ENCODE measurements at places on chromosomes 12 and 14.

DNA sequence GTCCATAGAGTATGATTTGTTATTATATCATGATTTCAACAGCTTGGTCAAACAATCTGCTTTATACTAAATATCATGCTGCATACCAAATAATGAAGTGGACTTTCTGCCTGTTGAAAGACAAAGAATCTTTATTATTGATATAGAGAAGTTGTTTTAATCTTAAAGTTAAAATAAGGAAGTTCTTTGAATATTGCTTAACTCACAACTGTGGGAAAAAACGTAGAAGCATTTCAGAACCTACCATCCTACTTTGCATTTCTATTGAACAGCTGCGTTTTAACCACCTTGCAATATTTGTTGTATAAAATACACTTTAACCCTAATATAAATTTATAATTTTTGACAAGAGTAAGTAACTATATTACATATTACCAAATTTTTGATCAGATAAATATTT, 22.9 kb upstream of the ARL1 start:
- no peak for DNase-seq

DNA sequence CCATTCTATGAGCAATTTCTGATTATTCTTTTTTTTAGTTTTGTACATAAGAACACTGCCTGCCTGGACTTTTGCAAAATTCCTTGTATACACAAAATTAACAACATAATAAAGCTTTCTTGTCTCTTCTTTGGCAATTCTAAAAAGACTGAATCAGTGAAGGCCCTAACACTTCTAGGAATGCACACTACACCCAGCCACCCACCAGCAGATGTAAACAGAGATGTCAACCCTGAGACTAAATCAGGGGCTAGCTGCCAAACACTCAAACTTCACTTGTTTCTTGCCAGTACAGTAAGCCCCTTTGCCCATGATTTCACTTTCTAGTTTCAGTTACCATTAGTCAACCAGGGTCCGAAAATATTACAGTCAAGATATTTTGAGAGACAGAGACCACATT, 15.5 kb downstream of the DCAF5 start:
- DNase-seq: no peak

GRCh38 chr12:63041601-63042000, 106.7 kb upstream of the PPM1H start:
- DNase-seq: no peak

DNA sequence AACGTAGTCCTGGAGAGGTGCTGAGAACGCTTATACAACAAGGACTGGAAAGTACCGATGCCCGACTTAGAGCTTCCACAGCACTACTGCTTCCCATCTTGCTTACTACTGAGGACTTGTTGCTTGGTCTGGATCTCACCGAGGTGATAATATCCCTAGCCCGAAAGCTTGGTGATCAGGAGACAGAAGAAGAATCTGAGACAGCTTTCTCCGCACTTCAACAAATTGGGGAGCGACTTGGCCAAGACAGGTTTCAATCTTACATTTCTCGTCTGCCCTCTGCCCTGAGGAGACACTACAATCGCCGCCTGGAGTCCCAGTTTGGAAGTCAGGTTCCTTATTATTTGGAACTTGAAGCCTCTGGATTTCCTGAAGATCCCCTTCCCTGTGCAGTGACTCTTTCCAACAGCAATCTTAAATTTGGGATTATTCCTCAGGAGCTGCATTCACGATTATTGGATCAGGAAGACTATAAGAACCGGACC, 1.1 kb downstream of the TOGARAM1 start:
- no peak for DNase-seq

DNA sequence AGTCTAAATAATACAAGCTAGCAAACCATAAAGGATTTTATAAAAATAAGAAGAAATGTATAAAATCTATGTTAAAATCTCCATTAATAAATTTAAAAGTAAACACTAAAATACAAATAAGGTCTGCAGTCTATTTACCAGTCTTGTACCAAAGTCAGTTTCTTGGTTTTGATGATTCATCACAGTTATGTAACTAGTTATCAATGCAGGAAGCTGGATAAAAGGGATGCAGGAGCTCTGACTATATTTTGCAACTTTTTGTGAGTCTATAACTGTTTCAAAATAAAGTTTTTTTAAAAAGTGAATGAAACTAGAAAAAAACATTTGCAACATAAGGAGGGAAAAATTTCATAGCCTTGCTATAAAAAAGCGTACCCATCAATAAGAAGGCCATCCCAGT, 151.5 kb downstream of the DERA start:
- no peak for DNase-seq

Measured in SW480 (cell line).